Hippocampal formation (tissue), 2 donors: ENCODE measurements at places on chromosomes 12 and 14.

GRCh38 chr14:39459795-39460478 lies 27.7 kb upstream of the FBXO33 start:
- DNase-seq, result no peak

DNA sequence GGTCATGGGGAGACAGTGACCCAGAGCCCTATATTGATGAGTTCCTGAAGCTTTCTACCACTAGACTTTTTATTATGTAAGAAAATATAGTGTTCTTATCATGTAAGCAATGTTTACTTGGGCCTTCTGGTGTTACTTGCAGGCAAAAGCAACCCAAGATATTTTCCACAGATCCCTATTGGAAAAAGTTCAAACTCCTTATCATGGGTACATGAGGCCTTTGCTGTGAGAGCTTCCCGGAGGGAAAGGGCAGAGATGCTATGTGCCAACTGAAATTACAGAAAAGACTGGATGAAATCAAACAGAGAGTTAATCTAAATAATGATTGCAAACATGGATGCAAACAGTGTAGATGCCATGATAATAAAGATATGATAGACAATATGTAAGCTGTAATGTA lies 361.5 kb downstream of the FUT8 start:
- no peak for DNase-seq

- DNase-seq, result no peak
Observed at GRCh38 chr12:50727466-50727865, 36.4 kb upstream of the ATF1 start.

GRCh38 chr12:59282999-59283398 lies 312.8 kb upstream of the SLC16A7 start:
- no peak for DNase-seq

- no peak for DNase-seq
Observed at GRCh38 chr12:108337235-108338223, 1.6 kb downstream of the CMKLR1 start.

DNA sequence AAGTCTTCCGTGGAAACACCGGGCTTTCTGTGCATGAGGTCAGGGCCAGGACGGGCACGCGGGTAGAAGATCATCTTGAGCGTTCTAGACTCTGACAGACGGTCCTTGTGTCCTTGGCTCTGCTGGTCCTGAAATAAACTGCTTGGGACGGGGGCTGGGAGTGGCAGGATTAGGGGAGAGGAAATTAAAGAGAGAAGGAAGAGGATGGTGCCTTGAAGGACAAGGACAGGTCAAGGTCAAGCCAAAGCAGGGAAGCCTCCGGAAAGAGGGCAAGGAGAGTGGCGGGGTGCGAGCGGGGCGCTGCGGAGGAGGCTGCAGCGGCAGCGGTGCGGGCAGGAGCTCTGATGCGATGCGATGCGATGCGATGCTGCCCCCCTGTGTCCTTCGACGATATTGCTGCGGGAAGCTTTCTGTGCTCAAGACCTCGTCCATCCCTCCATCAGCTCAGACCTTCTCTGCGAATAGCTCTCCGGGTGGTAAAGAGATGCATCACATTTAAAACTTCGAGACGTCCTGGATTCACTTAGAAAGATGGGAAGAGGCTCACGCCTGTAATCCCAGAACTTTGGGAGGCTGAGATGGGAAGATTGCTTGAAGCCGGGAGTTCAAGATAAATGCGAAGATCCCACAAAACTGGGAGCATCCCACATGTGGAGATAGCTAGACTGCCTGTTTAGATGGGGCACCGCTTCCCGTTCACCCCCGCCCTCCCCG lies 110.1 kb upstream of the TMEM132D start:
- peak; percentile 72 for DNase-seq

DNA sequence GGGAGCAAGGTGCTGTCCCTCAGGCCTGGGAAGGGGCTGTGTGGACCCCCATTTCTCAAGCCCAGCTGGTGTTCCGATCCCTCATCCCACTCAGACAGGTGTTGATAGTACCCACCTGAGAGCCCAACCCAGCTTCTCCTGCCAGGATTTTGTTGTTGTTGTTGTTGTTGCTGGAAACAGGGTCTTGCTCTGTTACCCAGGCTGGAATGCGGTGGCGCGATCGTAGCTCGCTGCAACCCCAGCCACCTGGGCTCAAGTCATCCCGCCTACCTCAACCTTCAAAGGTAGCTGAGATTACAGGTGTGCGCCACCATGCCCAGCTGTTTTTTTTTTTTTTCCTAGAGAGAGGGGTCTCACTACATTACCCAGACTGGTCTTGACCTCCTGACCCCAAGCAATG lies 209.9 kb downstream of the PHETA1 start:
- no peak for DNase-seq

- DNase-seq, result no peak
Observed at GRCh38 chr14:93037351-93037750, 78.4 kb downstream of the ITPK1 start.
